ENCODE measurements at places on chromosomes 7 and 10.

- DNase-seq: no peak
- no peaks in the 10 kb centered on the region for H3K36me3 ChIP-seq
- H3K4me3 ChIP-seq: no peak overlapping the region
Measured at GRCh38 chr7:24899161-24899560, 80.8 kb downstream of the OSBPL3 start.

GRCh38 chr7:101367676-101368075, 5.0 kb downstream of the COL26A1 start:
- no peaks in the 10 kb centered on the region for H3K4me1 ChIP-seq
- no peaks in the 10 kb centered on the region for H3K27me3 ChIP-seq
- no peak overlapping the region for H3K4me3 ChIP-seq
- DNase-seq: no peak
- no peaks in the 10 kb centered on the region for H3K36me3 ChIP-seq
- H3K27ac ChIP-seq: no peak overlapping the region

GRCh38 chr7:52369922-52370321, 665.5 kb upstream of the POM121L12 start:
- no peak overlapping the region for H3K27ac ChIP-seq
- H3K36me3 ChIP-seq: no peaks in the 10 kb centered on the region
- H3K4me3 ChIP-seq: no peak overlapping the region
- DNase-seq: no peak

DNA sequence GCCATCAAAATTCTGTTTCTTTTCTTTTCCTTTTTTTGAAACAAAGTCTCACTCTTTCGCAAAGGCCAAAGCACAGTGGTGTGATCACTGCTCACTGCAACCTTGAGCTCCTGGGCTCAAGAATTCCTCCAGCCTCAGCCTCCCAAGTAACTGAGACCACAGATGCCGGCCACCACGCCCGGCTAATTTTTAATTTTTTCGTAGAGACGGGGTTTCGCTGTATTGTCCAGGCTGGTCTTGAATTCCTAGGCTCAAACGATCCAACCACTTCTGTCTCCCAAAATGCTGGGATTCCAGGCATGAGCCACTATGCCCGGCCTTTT, 25.7 kb upstream of the TRIM56 start:
- DNase-seq: no peak
- no peak overlapping the region for H3K27ac ChIP-seq

DNA sequence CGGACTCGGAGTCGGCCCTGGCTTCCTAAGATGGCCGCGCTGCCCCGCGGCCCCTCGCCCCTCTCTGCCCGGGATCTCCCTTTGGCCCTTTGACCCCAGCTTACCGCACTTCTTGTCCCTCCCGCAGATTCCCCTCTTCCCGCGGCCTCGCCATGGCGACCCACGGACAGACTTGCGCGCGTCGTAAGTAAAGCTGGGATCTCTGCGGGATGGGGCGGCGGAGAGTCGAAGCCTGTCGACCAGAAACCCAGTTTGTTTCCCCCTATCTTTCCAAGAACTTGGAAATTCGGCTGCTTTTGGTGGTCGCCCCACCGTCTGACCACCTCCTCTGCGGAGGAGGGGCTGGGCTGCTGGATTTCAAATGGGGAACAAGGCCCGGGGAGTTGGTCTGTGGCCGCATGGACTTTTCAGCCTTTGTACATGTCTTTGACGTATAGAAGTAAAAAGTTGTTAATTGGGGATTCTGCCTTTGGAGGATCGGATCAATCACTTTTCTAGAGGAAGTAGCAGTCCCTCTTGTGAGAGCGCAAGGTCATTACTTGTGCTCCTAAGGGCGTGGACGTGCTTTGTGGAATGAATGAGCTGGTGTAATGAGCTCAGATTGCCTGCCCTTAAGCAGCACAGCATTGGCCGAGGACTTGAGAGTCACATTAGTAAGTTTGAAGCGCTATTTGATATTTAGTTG, 553 bp downstream of the VDAC2 start:
- peak overlapping the region; percentile 81 for H3K4me3 ChIP-seq
- peak overlapping the region; percentile 100 for H3K27ac ChIP-seq
- H3K27me3 ChIP-seq: no peaks in the 10 kb centered on the region
- H3K4me1 ChIP-seq: peaks cover 2% of the 10 kb centered on the region
- no peaks in the 10 kb centered on the region for H3K36me3 ChIP-seq

DNA sequence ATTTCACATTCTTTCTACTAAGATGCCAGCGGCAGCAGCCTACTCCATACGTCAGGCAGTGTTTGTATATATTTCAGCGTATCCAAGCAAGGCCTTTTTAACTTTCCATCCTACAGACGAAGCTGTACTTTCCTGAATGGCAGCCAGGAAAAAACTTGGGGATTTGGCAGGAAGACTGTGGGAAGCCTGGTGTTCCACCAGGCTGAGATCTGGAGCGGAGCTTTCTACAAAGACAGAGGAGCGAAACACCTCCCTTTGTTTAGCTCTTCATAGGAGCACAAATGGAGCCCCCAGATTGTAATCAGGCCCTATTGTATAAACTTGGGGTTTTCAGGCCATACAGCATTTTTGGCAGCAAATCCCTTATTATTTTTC, 143.8 kb downstream of the TES start:
- no peaks in the 10 kb centered on the region for H3K27me3 ChIP-seq
- H3K27ac ChIP-seq: peak overlapping the region; percentile 85
- no peak overlapping the region for H3K4me3 ChIP-seq
- H3K4me1 ChIP-seq: peaks cover 4% of the 10 kb centered on the region
- peak; percentile 30 for DNase-seq
- no peaks in the 10 kb centered on the region for H3K36me3 ChIP-seq

GRCh38 chr7:131934452-131934851, 378.0 kb upstream of the PODXL start:
- no peak overlapping the region for H3K4me3 ChIP-seq
- H3K4me1 ChIP-seq: no peaks in the 10 kb centered on the region
- no peaks in the 10 kb centered on the region for H3K36me3 ChIP-seq
- peaks cover 3% of the 10 kb centered on the region for H3K27me3 ChIP-seq
- DNase-seq: no peak

- no peak overlapping the region for H3K27ac ChIP-seq
- no peak overlapping the region for H3K4me3 ChIP-seq
- DNase-seq: no peak
Measured at GRCh38 chr10:103564776-103565520, 71.4 kb downstream of the NEURL1 start.

GRCh38 chr10:48232717-48233447, 41.6 kb downstream of the FRMPD2 start:
- no peak for DNase-seq
- no peaks in the 10 kb centered on the region for H3K4me1 ChIP-seq
- H3K4me3 ChIP-seq: no peak overlapping the region
- H3K27me3 ChIP-seq: no peaks in the 10 kb centered on the region

DNA sequence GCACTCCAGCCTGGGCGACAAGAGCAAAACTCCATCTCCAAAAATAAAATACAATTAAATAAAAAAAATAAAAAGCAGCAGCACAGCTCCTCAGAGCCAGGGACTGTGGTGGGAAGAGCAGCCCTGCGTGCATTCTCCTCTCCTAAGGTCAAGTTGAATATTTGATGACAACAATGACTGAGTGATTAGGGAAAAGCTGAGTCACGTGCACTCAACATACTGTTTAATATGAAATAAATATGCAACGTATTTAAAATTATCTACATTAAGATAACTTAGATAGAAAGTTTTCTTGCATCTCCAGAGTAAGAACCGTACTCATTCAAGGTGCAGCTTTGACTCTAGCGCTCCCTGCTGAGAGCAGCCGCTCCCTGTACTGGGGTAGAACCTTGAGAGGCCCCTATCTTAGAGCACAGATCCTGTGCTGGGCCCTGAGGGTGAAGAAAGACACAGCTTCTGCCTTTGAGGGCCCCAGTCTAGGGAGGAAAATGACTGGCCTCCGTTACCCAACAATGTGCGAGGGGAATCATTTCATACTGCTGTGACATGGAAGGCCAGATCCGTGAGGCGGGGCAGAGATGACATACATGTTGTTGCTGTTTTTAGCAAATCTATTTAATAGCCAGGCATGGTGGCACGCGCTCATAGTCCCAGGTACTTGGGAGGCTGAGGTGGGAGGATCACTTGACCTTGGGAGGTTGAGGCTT, 81.1 kb downstream of the SVIL start:
- H3K27ac ChIP-seq: no peak overlapping the region
- H3K4me3 ChIP-seq: no peak overlapping the region
- no peaks in the 10 kb centered on the region for H3K36me3 ChIP-seq
- no peaks in the 10 kb centered on the region for H3K27me3 ChIP-seq
- DNase-seq: no peak

GRCh38 chr10:36349445-36350078, 707.5 kb upstream of the FZD8 start:
- no peaks in the 10 kb centered on the region for H3K36me3 ChIP-seq
- no peaks in the 10 kb centered on the region for H3K27me3 ChIP-seq
- H3K4me3 ChIP-seq: no peak overlapping the region

DNA sequence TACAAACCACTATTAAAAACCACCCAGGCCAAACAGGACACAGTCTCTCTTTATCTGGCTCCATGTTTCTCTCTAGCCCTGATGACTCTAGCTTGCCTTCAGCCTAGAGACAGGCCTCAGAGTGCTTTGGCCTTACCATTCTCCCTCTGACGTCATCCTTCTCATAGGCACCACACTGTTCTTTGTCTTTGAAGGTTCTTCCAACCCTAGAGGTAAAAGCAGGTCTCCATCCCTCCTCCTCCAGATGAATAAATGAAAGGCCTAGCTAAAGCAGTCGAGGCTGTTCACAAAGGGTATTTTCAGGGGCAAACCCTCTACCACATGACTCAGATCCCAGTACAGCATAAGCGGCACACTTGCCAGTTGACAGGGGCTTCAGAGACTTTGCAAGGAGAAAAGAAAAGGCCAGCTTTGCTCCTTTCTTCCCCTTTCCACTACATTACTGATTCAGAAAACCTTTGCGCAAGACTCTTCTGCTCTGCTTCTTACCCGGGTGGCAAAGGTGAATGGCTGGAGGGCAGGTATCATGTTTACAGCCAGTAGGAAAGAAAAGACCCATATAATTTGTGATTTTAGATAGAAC, 14.8 kb downstream of the NFE2L3 start:
- no peak for DNase-seq
- H3K36me3 ChIP-seq: no peaks in the 10 kb centered on the region
- H3K27ac ChIP-seq: no peak overlapping the region
- H3K4me1 ChIP-seq: no peaks in the 10 kb centered on the region
- no peaks in the 10 kb centered on the region for H3K27me3 ChIP-seq
